ENCODE measurements at places on chromosomes 13 and 19.

DNA sequence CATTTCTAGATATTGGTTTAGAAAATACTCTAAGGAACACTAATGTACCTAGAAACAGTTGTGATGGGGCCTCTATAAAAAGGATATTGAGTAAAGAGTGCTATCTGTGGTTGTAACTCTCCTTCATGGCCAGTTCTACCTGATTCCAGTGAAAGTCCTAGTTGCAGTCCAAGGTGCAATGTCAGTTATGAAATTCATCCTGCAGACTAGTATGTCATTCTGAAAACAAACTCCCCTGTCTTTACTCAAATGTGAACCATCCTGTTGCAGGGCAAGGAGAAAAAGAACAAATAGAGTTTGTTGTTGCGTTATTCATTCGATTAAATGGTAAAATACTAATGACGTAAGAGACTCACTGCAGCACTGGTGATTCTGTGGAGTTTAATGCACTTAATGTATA, 18.3 kb upstream of the N4BP2L1 start:
- no peak for DNase-seq

DNA sequence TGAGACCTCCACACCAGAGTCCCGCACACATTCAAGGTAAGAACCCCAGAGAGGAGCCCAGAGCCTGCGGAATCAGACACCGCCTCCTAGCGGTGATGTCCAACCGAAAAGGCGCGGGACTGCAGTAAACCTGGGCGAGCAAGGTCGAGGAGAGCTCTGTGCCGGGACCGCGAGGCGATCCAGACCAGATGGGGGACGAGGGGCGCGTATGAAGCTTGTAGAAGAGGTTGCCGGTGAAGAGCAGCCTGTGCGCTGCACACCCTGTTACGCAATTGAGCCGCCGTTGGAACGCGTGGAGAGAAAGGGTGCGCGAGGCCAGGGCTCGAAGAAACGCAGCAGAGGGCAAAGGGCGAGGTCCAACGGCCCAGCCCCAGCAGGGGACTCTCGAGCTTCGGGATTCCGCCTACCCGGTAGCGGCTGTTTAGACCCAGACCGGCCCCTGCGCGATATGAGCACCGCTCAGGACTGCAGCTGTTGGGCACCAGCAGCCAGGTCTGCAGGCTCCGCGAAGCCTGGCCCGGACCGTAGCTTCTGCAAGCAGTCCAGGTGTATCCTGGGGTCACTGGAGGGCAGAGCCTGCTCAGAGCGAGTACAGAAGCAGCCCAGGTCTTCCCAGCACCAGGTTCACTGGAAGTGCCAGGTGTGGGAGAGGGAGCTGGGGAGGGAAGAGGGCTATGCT, 65.9 kb upstream of the ZNF599 start:
- DNase-seq, result no peak

- DNase-seq, result no peak
Measured at GRCh38 chr13:51057906-51058305, 53.2 kb downstream of the C13orf42 start.

- no peak for DNase-seq
Measured at GRCh38 chr19:43741075-43741825, 13.5 kb downstream of the SMG9 start.

DNA sequence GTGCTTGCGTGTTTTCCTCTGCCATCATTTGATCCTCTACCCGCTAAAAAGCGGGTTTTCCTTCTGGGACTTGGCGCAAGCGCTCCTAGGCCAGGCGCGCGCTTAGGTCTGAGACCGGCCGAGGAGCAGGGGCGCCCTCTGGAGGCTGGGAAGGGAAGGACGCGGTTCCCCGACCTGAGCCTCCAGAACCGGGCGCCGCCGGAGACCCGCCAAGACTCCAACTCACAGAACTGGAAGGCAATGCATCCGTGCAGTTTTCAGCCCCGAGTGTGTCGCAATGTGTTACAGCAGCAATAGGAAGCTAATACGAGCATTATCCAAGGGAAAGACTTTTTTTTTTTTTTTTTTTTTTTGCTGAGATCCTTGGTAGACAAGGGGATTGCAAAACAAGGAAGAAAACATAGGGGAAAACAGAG, 190.9 kb downstream of the COL4A1 start:
- DNase-seq, result no peak

DNA sequence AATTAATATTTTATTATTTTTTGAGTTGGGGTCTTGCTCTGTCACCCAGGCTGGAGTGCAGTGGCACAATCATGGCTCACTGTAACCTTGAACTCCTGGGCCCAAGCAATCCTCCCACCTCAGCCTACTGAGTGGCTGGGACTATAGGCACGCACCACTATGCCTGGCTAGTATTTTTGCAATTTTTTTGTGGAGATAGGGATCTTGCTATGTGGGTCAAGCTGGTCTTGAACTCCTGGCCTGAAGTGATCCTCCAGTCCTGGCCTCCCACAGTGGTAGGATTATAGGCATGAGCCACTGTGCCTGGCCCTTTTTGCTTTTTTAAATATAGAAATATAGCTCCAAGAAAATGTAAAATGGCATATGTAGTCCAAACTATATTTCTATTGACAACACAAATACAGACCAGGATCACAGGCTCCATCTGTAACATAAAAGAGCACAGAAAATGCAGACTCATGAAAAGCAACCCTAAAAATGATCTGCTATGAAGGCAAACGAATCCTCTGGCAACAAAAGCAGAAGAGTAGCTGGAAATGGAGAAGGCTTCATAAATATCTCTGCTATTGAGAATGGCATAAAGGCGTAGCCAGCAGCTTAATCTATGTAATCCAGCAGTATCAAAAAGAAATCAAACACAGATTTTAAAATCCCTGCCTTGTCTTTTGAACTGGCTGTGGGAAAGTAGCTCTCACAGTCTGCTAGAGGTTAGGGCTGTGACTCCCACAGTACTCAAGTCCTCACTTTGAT, 200.6 kb downstream of the LHFPL6 start:
- DNase-seq, result no peak

- no peak for DNase-seq
Measured at GRCh38 chr19:46404753-46405468, 8.5 kb downstream of the CCDC8 start.

DNA sequence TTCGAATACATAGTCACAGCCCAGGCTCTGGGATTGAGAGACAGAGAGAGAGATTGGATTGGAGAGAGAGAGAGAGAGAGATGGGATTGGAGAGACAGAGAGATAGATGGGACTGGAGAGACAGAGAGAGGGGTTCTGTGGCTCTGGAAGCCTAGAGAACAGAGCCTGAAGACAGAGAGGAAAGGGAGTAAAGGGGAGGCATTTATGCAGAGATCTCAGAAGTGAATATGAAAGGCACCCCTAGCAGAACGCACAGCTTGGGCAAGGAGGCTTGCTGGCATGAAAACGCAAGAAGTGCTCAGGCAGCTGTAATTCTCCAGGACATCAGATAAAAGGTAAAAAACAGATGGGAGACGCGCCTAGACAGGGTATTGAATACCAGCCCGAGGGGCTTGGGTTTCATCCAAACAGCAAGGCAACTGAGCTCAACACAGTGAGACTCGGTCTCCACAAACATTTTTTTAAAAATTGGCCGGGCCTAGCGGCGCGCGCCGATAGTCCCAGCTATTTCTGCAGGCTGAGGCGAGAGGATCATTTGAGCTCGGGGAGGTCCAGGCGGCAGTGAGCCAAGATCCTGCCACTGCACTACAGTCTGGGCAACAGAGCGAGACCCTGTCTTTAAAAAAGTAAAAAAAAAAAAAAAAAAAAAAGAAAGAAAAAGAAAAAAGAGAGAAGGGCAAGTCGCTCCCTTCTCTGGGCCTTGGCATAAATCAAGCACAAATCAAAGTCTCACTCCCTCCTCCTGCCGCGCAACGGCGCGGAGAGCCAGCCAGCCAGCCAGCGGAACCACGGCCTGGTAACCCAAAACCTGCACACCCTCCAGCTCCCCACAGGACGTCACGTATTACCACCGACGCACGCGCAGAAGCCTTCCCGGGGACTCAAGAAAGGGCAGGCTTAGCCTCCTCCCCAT, 774 bp upstream of the PPP2R1A start:
- no peak for DNase-seq

GRCh38 chr13:32310134-32310706, 4.9 kb downstream of the ZAR1L start:
- no peak for DNase-seq

DNA sequence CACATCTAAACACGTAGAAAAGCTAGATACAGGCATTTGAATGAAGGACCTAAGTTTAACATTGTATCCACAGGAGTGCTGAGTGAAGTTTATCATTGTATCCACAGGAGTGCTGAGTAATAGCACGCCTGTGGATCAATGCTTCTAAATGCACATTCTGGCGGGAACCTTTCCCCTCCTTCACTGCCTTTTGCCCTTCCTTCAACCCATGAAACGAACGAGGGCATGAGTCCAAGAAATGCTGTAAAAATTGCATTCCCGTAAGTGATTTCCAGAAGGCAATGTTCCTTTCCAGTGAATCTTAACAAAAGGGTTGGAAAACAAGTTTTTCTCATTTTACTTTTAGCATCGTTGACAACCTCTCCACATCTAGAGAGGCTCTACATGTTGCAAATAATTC, 88.1 kb downstream of the ZDHHC20 start:
- no peak for DNase-seq

DNA sequence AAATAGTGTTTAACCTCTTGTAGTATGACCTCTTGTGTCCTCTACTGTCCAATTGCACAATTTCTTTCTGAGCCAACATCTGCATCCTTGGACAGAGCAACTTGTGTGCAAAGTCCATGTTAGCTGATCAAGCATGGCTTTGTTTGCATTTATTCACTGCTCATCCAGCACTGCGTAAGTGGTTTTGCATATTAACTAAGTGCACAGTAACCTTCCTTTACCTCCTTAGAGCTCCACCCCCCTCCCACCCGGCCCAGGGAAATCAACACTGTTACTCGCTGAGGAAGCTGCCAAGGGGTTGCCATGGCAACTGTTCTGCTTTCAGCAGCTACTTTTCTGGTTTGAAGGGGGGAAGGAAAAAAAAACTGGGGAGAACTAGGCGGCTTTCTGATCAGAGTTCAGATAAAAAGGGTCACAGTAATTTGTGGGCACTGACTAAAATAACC, 153.5 kb upstream of the KLF12 start:
- DNase-seq, result no peak

DNA sequence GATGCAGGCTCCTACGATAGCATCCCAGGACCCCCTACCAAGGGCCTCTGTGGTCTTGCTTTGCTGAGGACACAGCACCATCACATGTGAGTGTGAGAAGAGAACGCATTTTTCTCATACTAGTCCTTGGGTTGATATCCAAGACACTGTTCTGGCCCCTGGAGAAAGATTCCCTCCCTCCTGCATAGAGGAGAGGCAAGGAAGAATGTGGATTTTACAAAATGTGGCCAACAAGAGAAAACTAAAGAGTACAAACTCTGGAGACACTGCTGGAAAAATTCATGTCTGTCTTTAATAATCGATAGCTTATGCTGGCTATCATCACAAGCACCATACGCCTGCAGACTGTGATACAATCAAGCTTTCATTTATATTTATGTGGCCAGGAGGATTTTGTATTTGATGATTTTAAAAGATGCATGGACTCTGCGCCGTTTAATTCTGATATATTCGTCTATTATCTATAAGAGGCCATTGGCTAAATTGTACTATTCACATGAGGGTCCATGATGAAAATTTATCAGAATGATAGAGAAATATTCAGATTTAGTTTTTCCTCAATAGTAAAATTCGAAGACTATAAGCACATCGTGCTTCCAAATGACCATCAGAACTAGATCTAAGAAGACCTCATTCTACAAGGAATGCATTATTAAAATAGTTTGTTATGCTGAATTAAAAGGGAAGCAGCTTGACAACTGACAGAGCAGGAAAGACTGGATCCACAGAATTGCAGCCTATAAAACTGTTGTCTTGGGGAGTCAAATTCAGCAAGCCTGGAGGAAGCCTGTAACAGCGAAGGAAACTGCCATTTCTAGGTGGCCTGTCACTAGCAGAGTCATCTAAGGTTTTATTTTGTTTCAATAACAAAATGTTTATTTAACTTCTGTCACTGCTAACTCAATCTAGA, 578.7 kb downstream of the DIAPH3 start:
- DNase-seq, result no peak

GRCh38 chr13:67015976-67016600, 214.0 kb downstream of the PCDH9 start:
- DNase-seq, result no peak

- no peak for DNase-seq
Measured at GRCh38 chr13:72544042-72544441, 183.4 kb downstream of the MZT1 start.

GRCh38 chr19:47096100-47096704, 17.4 kb downstream of the ZC3H4 start:
- no peak for DNase-seq

DNA sequence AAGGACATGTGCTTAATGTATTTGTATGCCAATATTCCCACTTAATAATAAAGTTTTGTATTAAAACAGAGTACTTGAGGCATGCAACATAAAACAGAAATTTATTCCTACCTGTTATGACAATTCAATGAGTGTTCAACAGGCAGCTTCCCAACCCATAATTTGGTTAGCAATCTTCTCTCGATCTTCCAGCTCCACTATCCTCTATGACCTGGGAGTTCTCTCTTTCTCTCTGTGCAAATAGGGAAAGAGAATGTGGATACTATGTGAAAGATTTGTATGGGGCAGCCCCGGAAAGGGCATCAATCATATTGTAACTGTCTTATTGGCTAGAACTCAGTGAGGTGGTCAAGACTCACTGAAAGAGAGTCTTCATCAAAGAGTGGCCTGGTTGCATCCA, 644.9 kb upstream of the PCDH20 start:
- no peak for DNase-seq

DNA sequence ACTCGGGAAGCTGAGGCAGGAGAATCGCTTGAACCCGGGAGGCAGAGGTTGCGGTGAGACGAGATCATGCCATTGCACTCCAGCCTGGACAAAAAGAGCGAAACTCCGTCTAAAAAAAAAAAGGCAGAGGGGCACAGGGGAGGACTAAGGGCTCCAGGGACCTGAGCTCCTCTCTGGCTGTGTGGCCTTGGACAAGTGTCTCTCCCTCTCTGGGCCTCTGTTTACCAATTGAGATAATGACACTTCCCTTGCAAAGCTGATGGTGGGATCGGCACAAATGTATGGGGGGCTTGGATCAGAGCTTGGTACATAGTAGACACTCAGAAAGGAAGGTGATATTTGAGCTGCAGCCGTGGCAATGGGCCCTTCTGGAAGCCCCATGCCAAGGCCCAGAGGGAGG, 11.4 kb upstream of the SPACA4 start:
- no peak for DNase-seq

GRCh38 chr13:47999973-48000372, 1.1 kb downstream of the SUCLA2 start:
- no peak for DNase-seq

- no peak for DNase-seq
Measured at GRCh38 chr19:39193803-39194202, 3.0 kb upstream of the NCCRP1 start.

Data from HS-5 (cell line).